ENCODE measurements at places on chromosomes 6 and 20. TPM values are rescaled to one million over a fixed set of nuclear protein-coding genes. Genes with fewer than 3 reads are reported as not detected.

AGER gene
- 6.4 TPM for total RNA-seq

DNA sequence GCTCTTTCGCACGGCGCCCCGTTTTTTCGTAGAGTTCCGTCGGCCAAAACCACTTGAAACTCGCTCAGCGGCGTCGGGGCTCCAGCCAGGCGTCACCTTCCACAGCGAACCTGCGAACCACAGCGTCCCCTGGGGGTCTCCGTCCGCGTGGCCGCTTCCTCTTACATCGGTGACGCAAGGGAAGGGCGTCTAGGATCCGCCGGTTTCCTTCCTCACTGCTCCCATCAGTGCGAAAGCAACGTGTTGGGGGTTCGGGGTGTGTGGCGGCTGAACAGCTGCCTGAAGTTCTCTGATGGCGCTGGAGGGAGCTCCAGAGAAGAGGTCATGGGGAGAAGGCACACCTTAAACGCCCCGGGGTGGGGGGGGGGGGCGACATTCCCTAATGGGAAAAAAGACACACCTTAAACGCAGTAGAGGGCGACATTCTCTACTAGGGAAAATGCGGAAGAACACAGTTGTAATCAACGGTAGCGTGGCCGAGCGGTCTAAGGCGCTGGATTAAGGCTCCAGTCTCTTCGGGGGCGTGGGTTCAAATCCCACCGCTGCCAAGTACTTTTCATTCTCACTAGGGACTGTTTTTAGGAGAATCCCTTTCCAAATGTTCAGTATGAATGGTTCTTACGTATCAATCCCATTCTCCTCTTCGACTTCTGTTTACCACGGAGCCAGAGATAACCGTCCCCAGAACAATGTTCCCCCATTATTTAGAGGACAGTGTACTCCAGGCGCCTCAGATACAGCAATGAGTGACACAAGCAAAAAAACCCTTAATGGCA, 16.4 kb downstream of the ZNF311 start:
- H3K4me1 ChIP-seq: no peaks in the 10 kb centered on the region
- no peaks in the 10 kb centered on the region for H3K36me3 ChIP-seq
- no peak overlapping the region for H3K27ac ChIP-seq
- no peaks in the 10 kb centered on the region for H3K27me3 ChIP-seq
- DNase-seq: peak; percentile 75

DNA sequence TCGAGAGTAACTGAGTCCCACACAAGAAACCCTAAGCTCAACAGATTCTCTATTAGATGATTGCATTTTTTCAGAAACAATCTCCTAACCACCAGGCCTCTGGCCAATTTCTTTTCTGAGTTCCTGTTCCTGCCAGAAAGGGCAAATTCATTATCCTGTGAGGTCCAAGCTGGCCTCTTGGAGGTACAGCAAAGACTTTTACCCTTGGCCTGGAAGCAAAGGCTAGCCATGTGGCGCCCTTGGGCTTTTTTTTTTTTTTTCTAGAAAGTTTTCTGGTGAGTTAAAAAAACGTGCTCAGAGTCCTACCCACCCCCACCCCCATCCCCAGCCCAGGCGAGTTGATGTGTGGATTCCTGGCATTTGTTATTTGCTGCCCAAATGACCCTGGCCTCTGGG, 59.0 kb upstream of the EEF1A1 start:
- DNase-seq: no peak
- H3K4me1 ChIP-seq: peaks cover 5% of the 10 kb centered on the region
- peak overlapping the region; percentile 87 for H3K27ac ChIP-seq
- no peaks in the 10 kb centered on the region for H3K36me3 ChIP-seq
- no peaks in the 10 kb centered on the region for H3K27me3 ChIP-seq

DNA sequence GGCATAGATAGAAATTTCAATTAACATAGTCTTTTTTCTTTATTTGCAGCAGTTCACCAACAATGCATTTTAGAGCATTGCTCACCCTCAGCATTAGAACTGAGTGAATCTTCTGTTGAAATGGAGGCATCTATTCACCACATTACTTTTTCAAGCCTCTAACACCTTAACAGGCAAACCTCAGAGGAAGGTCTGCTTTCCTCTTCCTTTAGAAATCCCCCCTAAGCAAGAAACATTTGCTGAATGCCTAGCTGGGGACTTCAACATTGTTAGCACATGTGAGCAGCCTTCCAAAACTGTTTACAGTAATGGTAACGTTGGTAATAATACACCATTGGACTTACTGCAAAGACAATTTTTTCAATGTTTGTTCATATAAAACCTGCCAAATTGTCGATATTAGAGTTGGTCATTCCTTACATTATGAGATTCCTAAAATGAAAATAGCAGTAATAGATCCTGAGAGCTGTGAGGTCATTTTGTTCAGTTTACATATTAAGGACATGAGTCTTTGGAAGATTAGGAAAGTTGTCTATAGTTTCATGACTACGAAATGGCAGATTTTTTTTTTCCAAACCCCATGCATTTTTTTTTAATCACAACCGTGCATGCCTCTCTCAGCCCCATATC, 20.6 kb upstream of the AKIRIN2 start:
- no peaks in the 10 kb centered on the region for H3K36me3 ChIP-seq
- no peaks in the 10 kb centered on the region for H3K27me3 ChIP-seq
- DNase-seq: no peak
- no peak overlapping the region for H3K27ac ChIP-seq
- H3K4me3 ChIP-seq: no peak overlapping the region
- no peaks in the 10 kb centered on the region for H3K4me1 ChIP-seq

CD24 gene
- total RNA-seq: 8.0 TPM

DNA sequence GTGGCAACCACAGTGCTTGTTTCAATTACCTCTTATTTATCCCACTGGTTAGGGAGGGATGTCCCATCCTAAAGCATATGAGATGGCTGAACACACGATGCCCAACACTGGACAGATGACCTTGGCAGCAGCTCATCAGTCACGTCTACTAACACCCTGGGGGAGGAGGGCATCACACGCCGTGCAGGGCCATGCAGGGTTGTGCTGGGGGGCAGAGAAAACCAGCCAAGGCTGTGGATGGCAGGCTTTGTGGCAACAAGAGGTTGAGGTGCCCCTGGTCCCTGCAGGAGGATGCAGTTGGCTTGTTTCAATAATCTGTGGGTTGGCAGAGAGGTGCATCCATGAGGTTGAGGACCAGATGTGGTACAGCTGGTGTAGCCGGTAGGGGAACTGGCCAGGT, 293.7 kb upstream of the SULF2 start:
- H3K36me3 ChIP-seq: no peaks in the 10 kb centered on the region
- peaks cover under 1% of the 10 kb centered on the region for H3K27me3 ChIP-seq
- no peaks in the 10 kb centered on the region for H3K4me1 ChIP-seq
- H3K4me3 ChIP-seq: no peak overlapping the region

ULBP3 gene
- 0.39 TPM for total RNA-seq

SLC2A10 gene
- total RNA-seq: 25.6 TPM

DNA sequence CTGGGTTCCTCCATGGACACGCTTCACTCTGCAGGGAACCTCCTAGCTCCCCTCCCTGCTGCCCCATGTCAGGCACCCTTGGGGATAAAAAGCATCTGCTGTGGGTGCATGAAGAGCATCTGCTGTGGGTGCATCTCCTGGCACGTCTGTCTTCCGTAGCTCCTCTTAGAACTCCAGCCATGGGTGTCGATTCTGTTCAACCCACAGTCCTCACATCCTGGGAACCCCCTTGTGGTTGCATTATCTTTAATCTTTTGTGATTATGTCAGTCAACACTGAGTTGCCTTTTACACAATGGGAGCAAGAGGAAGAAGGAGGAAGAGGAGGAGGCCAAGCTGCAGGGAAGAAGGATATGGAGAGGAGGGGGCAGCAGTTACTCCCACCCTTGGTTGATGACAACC, 24.1 kb upstream of the CCR6 start:
- H3K36me3 ChIP-seq: no peaks in the 10 kb centered on the region
- no peaks in the 10 kb centered on the region for H3K4me1 ChIP-seq
- H3K4me3 ChIP-seq: no peak overlapping the region
- H3K27ac ChIP-seq: no peak overlapping the region
- DNase-seq: no peak
- no peaks in the 10 kb centered on the region for H3K27me3 ChIP-seq

DNA sequence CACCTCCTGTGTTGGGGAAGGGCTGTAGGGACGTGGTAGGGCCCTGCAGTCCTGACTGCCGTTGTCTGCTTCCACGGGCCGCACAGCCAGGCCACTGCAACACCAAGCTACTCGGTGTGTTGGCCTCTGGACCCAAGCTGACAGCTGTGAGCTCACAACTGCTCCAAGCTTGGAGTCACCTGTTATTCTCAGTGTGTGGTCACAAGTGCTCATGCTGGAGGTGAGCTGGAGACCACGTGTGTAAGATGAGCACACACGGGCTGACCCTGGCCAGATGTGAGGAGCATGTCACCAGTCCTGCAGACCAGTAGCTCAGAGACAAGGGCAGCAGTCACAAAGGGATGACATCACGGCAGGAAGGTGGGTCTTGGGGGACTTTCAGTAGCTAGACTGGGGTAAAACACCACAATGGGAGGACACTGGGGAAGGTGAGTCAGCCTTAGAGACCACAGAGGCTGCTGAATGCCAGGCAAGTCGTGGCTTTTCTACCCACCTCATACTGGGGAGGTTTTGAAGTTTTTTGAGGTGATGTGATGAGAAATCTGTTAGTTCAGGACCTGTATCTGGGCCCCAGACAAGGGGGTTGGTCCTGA, 87.3 kb downstream of the FAM120B start:
- H3K36me3 ChIP-seq: peaks cover 5% of the 10 kb centered on the region
- no peaks in the 10 kb centered on the region for H3K4me1 ChIP-seq
- no peak overlapping the region for H3K4me3 ChIP-seq
- no peak overlapping the region for H3K27ac ChIP-seq
- no peaks in the 10 kb centered on the region for H3K27me3 ChIP-seq
- DNase-seq: no peak

- DNase-seq: no peak
- H3K27me3 ChIP-seq: no peaks in the 10 kb centered on the region
- peak overlapping the region; percentile 79 for H3K4me3 ChIP-seq
- H3K27ac ChIP-seq: no peak overlapping the region
These were observed 923 bp upstream of the ILRUN start for GRCh38 chr6:34697544-34697836.

DNA sequence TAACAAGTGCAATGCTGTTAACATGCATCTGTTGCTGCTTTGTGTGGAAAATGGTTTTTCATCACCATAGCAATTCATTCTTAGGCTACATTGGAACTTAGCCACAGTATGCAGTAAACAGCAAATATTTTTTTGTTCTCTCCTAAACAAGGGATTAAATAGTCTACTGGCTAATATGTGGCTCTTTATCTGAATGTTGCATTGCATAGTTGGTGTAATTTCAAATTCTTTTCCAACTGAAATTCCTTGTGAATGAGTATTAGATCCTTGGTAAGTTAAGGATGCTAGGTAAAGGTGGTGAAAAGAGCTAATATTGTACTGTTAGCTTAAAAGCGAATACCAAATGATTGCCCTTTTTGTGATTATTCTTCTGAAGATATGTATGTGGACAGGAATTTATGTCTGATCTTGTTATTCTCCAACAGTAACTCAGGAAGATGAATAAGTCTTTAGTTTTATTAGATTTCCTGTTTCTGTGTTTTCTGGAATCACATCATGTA, 958 bp downstream of the MLIP start:
- H3K27ac ChIP-seq: no peak overlapping the region
- H3K4me3 ChIP-seq: no peak overlapping the region
- H3K27me3 ChIP-seq: peaks cover 2% of the 10 kb centered on the region
- H3K36me3 ChIP-seq: no peaks in the 10 kb centered on the region
- no peaks in the 10 kb centered on the region for H3K4me1 ChIP-seq

GRCh38 chr6:131831392-131831791, 23.6 kb downstream of the ENPP1 start:
- no peak for DNase-seq
- no peaks in the 10 kb centered on the region for H3K4me1 ChIP-seq
- no peaks in the 10 kb centered on the region for H3K27me3 ChIP-seq
- no peak overlapping the region for H3K4me3 ChIP-seq

GRCh38 chr20:50169329-50169823, 15.9 kb upstream of the PEDS1 start:
- no peaks in the 10 kb centered on the region for H3K27me3 ChIP-seq
- H3K4me1 ChIP-seq: no peaks in the 10 kb centered on the region
- no peaks in the 10 kb centered on the region for H3K36me3 ChIP-seq

DNA sequence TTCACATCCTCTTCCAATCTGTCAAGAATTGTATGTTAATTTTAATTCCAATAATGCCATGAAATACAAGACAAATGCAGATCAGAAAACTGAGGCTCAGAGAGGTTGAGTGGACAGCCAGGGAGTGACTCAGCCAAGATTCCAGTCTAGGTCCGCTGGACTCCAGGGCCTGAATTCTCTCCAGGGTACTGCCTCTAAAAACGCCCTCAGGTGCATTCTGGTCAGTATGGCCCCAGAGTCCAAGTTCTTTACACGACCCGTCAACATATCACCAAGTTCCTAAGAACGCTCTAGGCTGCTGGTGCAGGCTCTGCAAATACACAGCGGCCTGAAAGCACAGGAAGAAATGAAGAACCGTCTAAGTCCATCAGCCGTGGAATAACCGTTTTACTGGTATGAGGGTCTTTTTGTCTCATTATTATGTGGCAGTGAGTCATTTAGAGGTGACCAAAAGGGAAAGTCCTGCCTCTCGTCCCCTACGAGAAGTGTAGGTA, 709 bp upstream of the ASXL1 start:
- no peaks in the 10 kb centered on the region for H3K4me1 ChIP-seq
- H3K4me3 ChIP-seq: peak overlapping the region; percentile 80
- H3K27ac ChIP-seq: peak overlapping the region; percentile 90
- no peaks in the 10 kb centered on the region for H3K36me3 ChIP-seq
- peak; percentile 47 for DNase-seq

GRCh38 chr20:58471193-58472164, 43.7 kb downstream of the APCDD1L start:
- no peak overlapping the region for H3K27ac ChIP-seq
- no peak for DNase-seq
- H3K4me3 ChIP-seq: no peak overlapping the region
- no peaks in the 10 kb centered on the region for H3K36me3 ChIP-seq
- H3K27me3 ChIP-seq: no peaks in the 10 kb centered on the region

BTBD9 gene
- 23.6 TPM for total RNA-seq

F13A1 gene
- total RNA-seq: 160 TPM
